Muscle of arm (tissue), 14 donors: ENCODE measurements at places on chromosomes 4 and X. TPM values are rescaled to one million over a fixed set of nuclear protein-coding genes. Genes with fewer than 3 reads are reported as not detected.

- no peak for DNase-seq
Measured at GRCh38 chr4:16597443-16597842, 301.0 kb downstream of the LDB2 start.

DNA sequence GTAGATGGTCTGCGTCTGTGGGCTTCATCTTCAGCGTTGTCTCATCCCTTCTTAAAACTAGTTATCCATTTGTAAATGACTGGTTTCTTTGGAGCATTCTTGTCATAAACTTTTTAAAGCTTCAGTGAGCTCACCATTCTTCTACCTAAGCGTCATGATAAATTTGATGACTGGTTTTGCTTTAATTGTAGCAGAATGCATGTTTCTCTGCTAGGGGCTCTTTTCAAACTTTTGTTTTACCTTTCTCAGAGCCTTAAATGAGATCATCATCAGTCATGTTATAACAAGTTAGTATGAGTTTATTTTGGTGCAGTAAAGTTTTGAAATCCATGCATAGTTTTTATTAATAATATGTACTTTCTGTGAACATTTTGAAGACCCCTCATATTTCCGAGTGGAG lies 6.3 kb upstream of the ADGRL3 start:
- DNase-seq: no peak

- DNase-seq: no peak
Measured at GRCh38 chr4:86846921-86847320, 2.3 kb downstream of the SLC10A6 start.

DNA sequence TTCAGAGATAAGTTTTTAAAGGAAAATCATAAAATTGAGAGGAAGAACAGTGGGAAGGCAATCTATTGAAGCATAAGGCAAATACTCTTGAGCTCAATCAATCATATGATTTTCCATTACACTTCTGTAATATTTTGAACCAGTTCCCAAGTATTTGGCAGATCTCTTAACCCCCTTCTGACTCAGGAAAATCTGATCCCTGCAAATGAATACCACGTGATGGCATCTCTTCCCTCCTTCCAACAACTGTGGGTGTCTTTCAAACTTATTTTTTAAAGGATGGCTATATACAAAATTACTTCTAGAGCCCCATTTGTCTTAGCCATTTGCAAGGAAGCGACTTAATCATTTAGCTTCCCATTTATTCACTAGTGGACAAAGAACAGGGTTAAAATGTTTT lies 41.9 kb downstream of the AMOT start:
- DNase-seq: no peak

DNA sequence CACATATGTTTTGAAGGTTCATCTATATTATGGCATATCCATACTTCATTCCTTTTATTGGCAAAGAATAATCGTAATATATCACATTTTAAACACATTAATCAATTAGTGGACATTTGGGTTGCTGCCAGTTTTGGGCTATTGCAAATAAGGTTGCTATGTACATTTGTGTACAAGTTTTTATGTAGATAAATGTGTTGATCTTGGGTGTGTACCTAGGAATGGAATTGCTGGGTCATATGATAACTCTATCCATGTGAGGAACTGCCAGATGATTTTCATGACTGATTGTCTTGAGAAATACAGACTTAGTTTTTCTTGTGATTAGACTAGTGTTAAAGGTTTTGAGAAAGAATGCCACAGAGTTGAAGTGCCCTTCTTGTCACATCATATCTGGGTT lies 99.2 kb upstream of the RAB40AL start:
- no peak for DNase-seq

DNA sequence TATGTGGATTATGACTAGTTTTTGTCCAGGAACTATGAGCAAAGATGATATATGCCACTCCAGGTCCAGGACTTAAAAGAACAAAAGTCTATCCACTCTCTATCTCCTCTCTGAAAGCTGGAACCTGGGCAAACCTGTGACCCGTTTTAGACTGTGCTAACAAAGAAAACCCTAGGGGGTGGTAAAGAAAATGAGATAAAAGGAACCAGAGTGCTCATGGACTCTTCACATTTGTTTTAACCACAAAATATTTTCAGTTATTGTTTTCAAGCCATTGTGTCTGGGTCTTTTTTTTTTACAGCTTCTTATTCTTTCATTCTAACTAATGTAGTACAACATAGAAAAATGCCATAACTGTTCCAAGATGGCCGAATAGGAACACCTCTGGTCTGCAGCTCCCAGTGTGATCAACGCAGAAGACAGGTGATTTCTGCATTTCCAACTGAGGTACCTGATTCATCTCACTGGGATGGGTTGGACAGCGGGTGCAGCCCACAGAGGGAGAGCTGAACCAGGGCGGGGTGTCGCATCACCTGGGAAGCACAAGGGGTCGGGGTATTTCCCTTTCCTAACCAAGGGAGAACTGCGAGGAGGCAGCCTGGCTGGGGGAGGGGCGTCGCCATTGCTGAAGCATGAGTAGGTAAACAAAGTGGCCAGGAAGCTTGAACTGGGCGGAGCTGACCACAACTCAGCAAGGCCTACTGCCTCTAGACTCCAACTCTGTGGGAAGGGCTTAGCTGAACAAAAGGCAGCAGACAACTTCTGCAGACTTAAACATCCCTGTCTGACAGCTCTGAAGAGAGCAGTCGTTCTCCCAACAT lies 45.1 kb downstream of the CHM start:
- DNase-seq: no peak

DNA sequence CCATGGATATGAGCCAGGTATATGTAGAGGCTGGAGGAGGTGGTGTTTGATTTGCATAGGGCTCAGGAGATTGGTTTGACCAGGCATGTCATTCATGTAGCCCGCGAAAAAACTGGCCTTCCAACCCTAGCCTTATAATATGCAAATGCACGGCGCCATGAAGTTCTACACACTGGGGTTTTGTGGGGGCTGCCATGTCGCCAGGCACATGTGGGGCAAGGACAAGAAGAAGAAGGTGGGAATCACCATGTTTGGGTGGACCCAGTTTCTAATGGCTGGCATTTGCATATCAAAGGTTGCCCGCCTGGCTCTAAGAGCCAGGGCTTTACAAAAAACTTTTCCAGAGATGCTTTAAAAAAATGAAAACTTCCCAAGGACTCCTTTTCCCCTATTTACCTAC lies 1251.0 kb downstream of the PCDH18 start:
- no peak for DNase-seq

Gene ENPP6
- polyA plus RNA-seq: 11.9 TPM

Gene RASSF6
- polyA plus RNA-seq: 0.13 TPM

Gene NAP1L5
- 12.2 TPM for polyA plus RNA-seq
